ENCODE measurements at places on chromosomes 4 and X. TPM values are rescaled to one million over a fixed set of nuclear protein-coding genes. Genes with fewer than 3 reads are reported as not detected.

CDS1 gene
- polyA plus RNA-seq = 30.8 TPM

C1GALT1C1 gene
- polyA plus RNA-seq = 34.8 TPM

ARHGAP24 gene
- polyA plus RNA-seq = 120 TPM

GAB3 gene
- 2.5 TPM for polyA plus RNA-seq

COMMD8 gene
- 53.2 TPM for polyA plus RNA-seq

TRMT2B gene
- 11.5 TPM for polyA plus RNA-seq

FATE1 gene
- not detected for polyA plus RNA-seq

DNA sequence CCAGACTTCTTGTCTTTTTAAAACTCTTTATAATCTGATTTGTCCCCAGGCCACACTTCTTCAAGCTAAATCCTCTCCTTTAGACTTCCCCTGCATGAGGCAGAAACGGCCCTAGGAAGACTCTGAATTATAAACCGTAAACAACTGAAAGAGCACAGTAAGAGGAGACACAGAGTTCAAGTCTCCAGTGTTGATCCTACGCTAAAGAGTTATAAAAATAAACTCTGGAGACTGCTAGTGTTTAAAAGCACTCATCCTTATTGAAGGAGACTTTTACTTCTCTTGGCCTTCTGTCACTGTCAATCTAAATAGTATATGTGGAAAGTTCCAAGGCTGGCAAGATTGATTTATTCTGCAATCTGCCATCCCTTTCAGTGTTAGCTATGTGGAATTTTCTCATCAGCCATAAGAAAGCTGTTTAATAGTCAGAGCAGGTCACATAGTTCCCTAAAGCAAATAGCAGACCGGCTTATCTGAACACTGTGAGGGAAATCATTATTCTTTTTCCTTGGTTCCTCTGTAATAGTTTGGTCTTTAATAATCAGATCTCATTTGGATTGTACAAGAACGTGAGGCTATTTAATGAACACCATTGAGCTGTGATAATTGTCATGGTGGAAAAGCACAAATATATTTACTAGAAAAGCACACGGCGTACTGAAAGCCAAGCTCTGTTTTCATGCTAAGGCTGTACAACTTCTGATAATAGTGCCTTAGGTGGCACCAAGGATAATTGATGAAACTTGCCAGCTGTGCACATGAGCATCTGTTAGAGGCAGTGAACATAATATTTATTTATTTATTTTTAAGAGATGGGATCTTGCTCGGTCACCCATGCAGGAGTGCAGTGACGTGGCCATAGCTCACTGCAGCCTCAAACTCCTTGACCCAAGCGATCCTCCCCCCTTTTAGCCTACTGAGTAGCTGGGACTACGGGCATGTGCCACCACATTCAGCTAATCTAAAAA is 157.7 kb downstream of the CEP135 start:
- DNase-seq = no peak

- no peak for DNase-seq
These were observed 294.1 kb downstream of the ARHGAP10 start for GRCh38 chr4:148025981-148026380.

DNA sequence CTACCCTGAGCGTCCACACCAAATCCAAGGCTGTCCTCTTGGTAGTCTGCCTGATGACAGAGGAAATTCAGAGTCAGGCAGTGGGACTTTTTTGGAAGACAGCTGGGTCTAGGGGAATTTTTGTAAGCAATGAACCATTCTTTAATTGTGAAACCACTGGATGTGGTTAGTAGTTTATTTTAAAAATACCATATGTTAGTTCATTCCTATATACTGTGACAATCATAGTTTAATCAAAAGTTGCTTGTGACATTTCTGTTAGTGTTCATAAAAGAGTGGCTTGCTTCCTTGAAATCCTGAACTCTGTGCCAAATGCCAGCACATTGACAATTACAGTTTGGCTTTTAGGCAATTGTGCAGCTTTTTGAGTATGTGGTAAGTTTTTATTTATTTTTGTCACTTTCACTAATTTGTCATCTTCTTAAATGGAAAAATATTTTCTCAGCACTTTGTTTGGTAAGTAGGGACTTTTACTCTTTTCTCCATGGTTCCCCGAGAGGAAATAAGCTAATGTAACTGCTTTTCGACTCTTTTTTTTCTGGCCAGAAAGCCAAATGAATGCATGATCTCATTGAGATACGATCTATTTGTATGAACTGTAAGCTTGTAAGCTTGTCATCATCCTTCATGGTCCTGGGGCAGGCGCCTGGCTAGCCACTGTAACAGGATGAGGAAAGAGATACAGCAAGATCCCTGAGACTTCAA is 72.6 kb upstream of the SLC4A4 start:
- DNase-seq = no peak

GRCh38 chrX:129791336-129791735 is 11.6 kb downstream of the SASH3 start:
- DNase-seq = no peak

GRCh38 chr4:77856152-77856551 is 6.5 kb upstream of the MRPL1 start:
- no peak for DNase-seq

DNA sequence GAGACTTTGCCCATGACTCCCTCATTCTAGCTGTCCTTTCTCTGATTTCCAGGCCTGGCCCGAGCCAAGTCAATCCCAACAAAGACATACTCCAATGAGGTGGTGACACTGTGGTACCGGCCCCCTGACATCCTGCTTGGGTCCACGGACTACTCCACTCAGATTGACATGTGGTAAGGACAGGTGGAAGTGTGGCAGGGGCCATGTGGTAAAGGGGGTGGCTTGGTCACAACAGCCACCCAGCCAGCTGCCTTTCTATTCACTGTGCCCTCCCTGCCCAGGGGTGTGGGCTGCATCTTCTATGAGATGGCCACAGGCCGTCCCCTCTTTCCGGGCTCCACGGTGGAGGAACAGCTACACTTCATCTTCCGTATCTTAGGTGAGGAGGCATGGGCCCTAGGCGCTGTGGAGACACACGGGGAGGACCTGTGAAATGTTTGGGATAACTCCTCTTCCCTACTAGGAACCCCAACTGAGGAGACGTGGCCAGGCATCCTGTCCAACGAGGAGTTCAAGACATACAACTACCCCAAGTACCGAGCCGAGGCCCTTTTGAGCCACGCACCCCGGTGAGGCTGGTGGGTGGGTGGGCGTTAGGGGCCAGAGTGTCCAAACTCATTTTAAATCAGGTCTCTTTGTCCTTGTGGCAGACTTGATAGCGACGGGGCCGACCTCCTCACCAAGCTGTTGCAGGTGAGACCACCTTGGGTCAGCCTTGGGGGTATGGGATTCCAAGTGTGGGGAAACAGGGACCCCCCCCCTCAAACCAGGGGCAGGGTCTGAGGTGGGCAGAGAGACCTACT is 6.1 kb upstream of the USP11 start:
- DNase-seq = no peak

DNA sequence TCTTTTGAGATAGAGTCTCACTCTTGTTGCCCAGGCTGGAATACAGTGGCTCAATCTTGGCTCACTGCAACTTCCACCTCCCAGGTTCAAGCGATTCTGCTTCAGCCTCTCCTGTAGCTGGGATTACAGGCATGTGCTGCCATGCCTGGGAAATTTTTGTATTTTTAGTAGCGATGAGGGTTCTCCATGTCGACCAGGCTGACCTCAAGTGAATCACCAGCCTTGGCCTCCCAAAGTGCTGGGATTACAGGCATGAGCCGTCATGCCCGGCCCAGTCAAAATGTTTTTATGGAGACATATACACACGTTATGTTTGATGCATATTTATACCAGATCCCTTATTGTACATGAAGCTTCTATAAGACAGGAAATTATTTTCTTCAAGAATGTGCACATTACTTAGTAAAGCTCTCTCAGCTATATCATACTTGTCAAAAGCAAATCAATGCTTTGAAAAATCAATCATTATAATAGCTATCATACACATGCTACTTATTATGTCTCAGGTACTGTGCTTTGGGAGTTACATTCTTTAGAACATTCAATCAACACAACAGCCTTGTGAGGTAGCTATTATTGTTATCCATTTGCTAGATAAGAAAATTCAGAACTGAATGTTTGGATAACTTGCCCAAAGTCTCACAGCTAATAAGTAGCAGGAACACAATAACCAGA is 269.2 kb downstream of the FSTL5 start:
- no peak for DNase-seq

DNA sequence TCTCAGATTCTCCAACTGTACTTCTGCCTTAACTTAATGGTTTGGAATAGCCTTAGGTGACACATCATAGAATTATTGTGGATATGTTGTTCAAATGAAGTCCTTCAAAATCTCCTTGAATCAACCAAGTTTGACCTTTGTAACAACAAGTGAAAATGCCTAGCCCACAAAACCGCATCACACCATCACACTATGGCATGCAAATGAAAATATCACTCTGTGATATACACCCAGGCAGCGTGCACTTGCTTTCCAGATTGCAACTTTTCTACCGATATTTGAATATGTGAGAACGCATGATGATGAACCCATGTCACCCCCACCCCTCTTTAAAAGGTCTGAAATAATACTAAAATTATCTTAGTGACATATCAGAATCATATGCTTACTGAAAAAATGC is 656.7 kb downstream of the GABRG1 start:
- DNase-seq = no peak

- DNase-seq = peak; percentile 80
These were observed at the start of gene CXXC4 for GRCh38 chr4:104494822-104495559. TSS of gene CXXC4 (minus strand) at chr4:104494894. CDS start at chr4:104491802, 3,092 bp downstream.

DNA sequence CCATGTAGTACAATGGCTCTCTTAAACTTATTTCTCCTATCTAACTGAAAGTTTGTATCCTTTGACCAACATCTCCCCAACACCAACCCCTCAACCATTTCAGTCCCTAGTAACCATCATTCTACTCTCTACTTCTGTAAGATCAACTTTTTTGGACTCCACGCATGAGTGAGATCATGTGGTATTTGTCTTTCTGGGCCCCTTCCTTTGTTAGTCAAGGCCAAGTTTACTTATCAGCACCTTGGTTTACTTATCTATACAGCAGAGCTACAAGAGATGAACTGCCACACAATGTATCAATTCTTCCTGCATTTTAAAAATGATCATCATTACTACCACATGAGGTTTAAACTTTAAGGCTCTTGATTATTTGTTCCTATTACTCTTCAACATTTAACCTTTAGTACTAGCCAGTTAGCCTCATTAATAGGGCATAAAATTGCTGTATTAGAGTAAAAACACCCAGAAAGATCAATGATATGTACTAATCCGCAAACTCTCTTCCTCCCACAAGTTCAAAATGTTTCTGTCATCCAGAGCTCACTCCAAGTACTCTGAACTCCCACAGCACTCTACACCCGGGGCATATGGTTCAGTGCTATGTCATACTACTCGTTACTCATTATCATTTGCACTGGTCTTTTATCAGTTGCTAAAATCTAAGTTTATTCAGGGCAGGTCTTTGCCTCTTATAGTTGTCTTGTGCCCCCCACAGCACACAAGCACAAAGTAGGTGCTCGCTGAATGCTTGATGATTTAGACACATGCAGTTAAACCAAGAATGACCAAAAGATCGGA is 145.7 kb upstream of the ADAMTS3 start:
- no peak for DNase-seq

- no peak for DNase-seq
These were observed 286.9 kb upstream of the FGF16 start for GRCh38 chrX:77160301-77160700.

GRCh38 chrX:41518127-41518840 is 71.1 kb downstream of the NYX start:
- DNase-seq = no peak

DNA sequence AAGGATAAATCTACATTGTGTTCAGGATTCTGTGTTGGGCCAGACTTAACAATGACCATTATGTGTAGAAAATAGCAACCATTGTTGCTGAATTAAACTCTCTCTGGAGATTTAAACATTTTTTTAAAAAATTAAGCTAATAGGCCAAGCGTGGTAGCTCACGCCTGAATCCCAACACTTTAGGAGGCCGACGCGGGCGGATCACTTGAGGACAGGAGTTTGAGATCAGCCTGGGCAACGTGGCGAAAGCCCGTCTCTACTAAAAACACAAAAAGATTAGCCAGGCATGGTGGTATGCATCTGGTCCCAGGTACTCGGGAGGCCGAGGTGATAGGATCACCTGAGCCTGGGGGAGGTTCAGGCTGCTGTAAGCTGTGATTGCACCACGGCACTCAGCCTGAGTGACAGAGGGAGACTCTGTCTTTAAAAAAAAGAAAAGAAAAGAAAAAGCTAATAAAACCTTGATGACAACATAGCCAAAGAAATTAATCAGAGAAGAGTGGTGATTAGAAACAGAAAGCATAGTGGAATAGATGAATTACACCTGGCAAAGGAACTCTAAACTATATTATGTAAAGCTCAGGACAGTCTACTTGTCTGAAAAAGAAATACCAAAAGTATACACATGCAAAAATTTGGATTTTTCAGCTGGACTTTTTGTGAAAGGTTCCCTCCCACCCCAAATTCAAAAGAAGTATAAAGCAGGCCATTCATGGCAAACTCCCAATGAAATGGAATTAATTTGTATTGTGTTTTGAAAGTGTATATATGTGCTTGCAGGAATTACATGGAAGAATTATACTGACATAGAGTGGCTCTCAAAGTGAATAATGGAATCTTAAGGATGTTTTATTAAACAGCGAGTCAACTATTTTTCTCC is 21.9 kb downstream of the PLS3 start:
- no peak for DNase-seq

DNA sequence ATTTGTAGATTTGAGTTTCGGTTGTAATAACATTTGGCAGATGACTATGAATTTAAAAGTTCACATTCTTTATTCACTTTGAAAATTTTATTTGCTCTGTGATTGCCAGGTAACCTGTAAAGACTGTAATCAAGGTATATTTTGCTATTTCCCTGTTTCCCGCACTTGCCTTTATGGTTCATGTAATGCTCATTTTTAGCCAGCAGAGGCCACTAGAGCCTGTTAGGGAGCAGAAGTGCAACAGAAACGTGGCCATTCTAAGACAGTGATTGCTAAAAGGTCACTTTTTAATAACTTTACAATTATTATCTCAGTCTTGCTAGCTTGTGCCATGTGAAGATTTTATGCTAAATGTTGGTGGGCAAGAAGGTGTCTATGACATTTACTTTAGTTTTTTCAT is 12.4 kb downstream of the YIPF6 start:
- no peak for DNase-seq

Measured in right renal pelvis (tissue), 4 donors.